ENCODE measurements at places on chromosomes 6 and 20.

DNA sequence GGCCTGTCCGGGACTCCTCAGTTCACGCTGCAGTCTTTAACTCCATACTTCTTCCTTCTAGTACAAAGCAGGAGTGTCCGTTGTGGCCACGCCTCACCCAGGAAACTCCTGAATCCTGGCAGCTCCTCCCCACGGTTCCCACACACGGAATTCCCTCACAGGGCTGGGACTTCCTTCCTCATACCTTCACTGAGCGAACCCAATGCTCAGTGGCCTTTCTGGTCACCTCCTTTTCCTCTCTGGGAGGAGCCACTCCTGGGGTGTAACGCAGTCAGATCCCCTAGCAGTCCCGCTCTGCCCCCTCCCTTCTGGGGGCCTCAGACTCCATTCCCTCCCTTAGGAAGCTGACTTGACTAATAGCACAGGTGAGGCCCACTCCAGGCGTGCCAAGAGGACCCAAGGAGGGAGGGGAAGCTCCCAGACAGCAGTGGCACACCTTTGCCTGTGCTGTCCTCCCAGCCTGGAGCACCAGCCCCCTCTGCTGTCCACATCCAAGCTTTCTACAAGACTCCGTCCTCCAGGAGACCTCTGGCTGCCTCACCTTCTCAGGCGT, at the start of gene SLC52A3:
TSS of gene SLC52A3 (minus strand) at position 75 of the 553 bp plus-strand sequence. CDS start 2,726 bp downstream, outside the sequence.
- peak; percentile 81 for DNase-seq

DNA sequence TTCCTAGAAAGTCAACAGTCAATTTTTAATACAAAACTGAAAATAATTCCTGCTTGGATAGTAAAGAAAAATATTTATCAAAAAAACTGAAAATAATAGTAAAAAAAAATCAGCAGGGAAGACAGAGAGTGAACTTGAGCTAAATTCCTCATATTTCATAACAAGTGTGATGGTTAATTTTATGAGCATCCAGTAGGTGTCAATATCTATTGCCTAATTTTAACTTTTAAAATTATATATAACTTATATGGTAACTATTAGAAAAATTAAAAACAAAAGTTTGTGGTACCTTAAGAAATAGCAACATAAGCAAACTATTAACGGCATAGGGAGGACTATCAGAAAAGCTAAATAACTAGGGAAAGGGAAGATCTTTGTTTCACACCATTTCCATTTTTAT, 2.1 kb downstream of the EPM2A start:
- no peak for DNase-seq

GRCh38 chr6:110520992-110521543, 44.7 kb upstream of the SLC22A16 start:
- no peak for DNase-seq

- no peak for DNase-seq
Observed at GRCh38 chr6:150894935-150895552, 29.5 kb downstream of the MTHFD1L start.

GRCh38 chr6:104788400-104788799, 71.3 kb downstream of the HACE1 start:
- no peak for DNase-seq

Measured in ureter (tissue), 1 donor.